ENCODE measurements at places on chromosomes 3 and 15. TPM values are rescaled to one million over a fixed set of nuclear protein-coding genes. Genes with fewer than 3 reads are reported as not detected.
A peak's percentile ranks its signal among the peaks of the same experiment; 100 is the strongest.

The SYNPR gene
- total RNA-seq: not detected

The P2RY13 gene
- not detected for total RNA-seq

The SLCO2A1 gene
- total RNA-seq: not detected

The RAB6B gene
- total RNA-seq: 1.2 TPM

The CCR4 gene
- total RNA-seq: 2.9 TPM

The SENP7 gene
- 20.9 TPM for total RNA-seq

The ERC2 gene
- total RNA-seq: not detected

The MINAR1 gene
- total RNA-seq: 0.57 TPM

The REC114 gene
- not detected for total RNA-seq

The FILIP1L gene
- 1.5 TPM for total RNA-seq

The NCBP2 gene
- total RNA-seq: 49.1 TPM

The CASR gene
- total RNA-seq: not detected

GRCh38 chr15:88255484-88256278 lies 858 bp downstream of the NTRK3 start:
- DNase-seq: no peak

- DNase-seq: no peak
Observed at GRCh38 chr3:99909714-99910495, 92.2 kb downstream of the CMSS1 start.

DNA sequence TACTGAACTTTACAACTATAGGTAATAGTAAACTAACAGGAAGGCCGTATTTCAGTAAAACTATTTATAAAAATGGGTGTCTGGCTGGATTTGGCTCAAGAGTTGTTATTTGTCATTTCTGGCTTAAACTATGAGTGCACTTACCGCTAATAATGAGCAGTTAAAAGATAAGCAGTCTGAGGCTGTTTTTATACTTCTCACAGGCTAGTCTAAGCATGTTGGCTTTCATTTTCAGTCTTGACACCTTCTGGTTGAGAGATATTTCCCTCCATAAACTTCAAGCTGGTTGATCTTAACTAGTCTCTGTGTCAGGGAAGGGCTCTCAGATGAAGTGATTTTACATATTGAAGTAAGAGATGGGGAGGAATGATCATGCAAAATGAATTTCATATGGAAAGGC lies 96.1 kb downstream of the RSRC1 start:
- no peak for DNase-seq

- no peak for DNase-seq
Observed at GRCh38 chr15:61613729-61614128, 384.6 kb upstream of the RORA start.

GRCh38 chr3:29759411-29760225 lies 478.7 kb downstream of the RBMS3 start:
- no peak for DNase-seq

DNA sequence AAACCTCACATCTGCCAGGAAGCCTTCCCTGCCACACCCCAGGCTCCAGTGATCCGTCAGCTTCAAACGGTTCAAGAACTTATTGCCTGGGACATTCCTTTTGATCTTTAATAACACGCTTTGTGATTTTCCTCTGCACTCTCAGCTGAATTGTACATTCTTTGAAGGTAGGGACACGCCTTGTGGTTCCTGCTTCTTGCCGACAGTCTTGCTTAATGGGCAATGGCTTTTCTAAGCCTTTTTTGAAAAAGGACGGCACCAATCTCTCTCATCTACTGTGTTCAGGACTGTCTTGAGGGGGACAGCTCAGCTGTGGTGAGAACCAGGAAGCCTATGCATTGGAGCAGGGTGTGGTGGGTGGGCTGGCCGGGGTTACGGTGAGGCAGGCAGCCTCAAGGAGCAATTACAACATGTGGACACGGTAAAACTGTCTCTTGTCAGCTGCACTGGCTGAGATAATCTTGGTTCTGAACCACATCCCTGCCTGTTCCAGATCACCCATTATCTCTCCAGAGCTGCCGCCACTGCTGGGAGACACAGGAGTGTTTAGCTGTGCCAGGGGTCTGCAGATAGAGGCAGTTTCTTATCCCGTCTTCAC lies 46.0 kb upstream of the GLCE start:
- no peak for DNase-seq

DNA sequence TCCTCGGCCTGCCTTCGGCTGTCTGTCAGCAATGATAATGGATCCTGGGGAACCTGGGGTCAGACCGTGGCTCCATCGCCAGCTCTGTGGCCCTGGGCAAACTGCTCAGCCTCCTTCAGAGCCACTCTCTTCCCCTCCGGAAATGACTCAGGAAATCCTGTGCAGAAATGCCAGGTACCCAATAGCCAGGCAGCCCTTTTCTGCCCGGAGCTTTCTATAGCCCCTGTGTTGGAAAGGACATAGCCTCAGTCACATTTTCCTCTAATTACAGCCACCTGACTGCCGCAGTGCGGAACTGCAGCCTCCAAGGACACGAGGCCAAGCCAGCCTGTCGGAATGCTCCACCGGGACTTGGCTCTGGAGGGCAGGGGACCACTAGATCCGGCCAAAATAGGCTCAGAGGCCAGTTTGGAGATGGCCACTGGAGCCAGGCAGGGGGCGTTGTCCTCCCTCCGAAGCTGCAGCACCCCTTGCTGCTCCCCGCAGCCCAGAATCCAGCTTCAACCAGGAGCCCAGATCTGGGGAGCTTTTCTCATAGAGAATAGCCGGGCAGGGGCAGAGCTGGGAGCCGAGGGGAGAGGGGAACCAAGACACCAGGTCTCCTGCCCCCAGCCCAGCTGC lies 11.6 kb upstream of the ZXDC start:
- peak; percentile 42 for DNase-seq

- no peak for DNase-seq
Observed at GRCh38 chr3:124075753-124076152, 83.8 kb upstream of the ROPN1 start.

- no peak for DNase-seq
Observed at GRCh38 chr3:150421256-150421655, 13.2 kb downstream of the TSC22D2 start.

GRCh38 chr3:195118671-195119070 lies 152.3 kb downstream of the XXYLT1 start:
- no peak for DNase-seq

- DNase-seq: no peak
Observed at GRCh38 chr15:31261266-31262142, 65.1 kb upstream of the KLF13 start.

DNA sequence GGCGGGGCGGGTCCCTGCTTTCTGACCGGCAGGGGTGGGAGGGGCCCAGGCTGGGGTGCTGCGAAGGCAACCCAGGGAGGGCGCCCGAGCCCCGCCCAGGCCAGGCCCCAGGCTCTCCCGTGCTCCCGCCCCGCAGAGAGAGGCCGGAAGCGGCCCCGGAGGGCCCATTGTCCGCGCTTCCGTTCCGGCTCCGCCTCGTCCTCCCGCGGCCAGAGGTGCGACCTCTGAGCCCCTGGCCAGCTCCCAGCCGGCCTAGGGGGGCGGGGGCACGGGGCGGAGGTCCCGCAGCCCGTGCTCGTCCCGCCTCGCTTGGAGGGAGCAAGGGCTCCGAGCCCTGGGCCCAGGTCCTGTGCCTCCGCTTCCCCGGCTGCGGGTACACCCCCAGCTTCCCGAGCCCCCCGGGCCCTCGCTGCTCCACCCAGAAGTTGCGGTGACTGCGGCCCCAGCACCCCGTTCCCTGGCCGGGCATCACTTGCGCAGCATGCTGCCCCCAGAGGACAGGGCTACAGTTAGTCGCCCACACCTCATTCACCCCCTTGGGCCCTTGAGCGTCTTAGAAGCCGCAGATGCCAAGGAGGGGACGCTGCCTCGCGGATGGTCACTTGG lies 20.4 kb upstream of the PLXND1 start:
- peak; percentile 76 for DNase-seq

DNA sequence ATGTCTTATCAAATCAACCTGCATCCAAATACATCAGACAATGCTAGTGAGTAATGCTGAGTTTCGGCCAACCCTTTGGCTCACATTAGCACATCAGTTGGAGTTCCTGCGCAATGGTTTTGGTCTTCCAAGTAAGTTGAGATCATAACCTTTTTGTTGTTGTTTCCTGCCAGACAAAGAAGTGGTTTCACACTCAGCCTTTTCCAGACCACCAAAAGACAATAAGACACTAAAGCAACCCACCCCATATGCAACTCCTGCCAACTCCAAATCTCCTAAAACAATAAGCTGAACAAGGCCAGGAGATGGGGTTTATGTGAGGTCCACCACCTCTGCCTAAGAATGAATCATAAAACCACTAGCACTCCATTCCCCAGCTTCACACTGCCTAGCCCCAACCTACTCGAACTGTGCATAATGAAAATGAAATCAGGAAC lies 177.0 kb downstream of the ERC2 start:
- DNase-seq: no peak

GRCh38 chr3:152071924-152072323 lies 196.8 kb upstream of the MBNL1 start:
- DNase-seq: peak; percentile 28

- no peak for DNase-seq
Observed at GRCh38 chr3:186090901-186091300, 18.0 kb downstream of the ETV5 start.

GRCh38 chr3:175150812-175151401 lies 291.8 kb downstream of the NAALADL2 start:
- no peak for DNase-seq

DNA sequence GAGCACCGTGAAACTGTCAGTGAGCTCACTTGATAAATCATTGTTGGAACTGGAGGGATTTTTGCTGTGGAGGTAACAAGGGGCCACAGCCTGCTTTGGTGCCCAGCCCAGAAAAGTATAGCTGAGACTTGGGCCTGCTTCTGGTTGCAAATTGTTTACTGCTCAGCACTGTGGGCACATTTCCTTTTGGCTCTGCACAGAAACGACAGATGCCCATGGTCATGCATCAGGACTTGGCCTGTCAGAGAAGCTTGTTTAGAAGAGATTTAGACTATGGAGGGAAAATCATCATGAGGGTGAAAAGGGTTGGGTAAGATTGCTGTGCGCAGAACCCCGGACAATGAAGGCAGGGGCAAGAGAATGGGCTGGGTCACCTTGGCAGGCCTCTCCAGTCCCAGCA lies 286.1 kb upstream of the CTNNB1 start:
- DNase-seq: no peak

DNA sequence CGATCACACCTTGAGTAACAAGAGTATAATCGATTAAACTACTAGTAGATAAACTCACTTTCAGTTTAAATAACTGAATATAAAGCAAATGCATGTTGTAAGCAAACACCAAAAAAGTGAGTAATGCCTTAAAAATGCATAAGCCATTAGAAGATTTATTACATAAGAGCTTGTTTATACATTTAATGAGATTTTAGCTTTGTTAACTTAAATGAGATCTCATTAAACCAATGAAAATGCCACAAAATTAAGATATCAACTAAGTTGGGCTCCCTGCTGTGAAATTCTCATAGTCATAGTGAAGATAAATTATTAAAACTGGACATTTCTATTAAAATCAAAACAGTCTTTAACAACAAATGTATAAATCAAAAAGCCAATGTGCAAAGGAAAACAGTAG lies 701.2 kb downstream of the NLGN1 start:
- no peak for DNase-seq

- DNase-seq: peak; percentile 68
Observed at GRCh38 chr3:4831580-4831950, 147.7 kb upstream of the BHLHE40 start.

- peak; percentile 76 for DNase-seq
Observed at GRCh38 chr15:99450896-99451358, 114.9 kb upstream of the MEF2A start.

DNA sequence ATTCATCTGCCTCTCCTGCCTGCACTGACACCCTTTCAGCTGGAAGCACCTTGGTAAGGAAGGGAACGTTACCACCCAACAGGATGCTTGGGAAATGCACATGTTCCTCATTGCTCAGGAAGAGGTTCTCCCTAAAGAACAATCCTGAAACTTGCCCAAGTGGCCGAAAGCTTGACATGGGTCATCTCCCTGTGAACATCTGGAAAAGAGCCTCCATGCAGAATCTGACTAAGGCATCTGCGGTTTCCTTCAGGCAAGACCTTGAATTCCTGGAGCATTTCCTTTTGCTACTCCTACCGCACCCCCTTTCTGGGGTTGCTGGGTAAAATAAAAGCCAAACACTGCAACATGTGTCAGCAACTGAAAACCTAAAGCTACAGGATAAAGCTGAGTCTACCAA lies 68.7 kb upstream of the SNRK start:
- no peak for DNase-seq

GRCh38 chr15:45443645-45444044 lies 65.3 kb upstream of the GATM start:
- DNase-seq: no peak

GRCh38 chr3:128312271-128312670 lies 154.4 kb downstream of the DNAJB8 start:
- peak; percentile 8 for DNase-seq

GRCh38 chr3:164851905-164852304 lies 226.4 kb downstream of the SI start:
- no peak for DNase-seq

DNA sequence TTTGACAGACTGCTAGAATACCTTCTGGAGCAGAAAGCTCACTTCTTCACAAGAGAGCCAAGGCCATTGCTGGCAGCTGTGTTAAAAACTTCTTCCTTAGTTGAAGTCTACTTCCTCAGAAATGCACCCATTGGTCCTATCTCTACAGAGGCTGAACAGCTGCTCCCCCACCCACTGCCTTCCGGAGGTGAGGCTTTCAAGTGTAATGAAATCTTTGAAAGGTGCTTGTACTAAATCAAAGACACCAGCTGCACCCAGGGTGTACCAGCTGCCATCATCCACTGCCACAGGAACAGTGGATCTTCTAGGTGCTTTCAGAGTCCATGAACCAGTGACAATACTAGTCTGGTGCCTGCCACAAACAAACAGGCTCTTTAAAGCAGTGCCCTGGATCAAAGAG lies 26.4 kb upstream of the HERC1 start:
- peak; percentile 74 for DNase-seq

DNA sequence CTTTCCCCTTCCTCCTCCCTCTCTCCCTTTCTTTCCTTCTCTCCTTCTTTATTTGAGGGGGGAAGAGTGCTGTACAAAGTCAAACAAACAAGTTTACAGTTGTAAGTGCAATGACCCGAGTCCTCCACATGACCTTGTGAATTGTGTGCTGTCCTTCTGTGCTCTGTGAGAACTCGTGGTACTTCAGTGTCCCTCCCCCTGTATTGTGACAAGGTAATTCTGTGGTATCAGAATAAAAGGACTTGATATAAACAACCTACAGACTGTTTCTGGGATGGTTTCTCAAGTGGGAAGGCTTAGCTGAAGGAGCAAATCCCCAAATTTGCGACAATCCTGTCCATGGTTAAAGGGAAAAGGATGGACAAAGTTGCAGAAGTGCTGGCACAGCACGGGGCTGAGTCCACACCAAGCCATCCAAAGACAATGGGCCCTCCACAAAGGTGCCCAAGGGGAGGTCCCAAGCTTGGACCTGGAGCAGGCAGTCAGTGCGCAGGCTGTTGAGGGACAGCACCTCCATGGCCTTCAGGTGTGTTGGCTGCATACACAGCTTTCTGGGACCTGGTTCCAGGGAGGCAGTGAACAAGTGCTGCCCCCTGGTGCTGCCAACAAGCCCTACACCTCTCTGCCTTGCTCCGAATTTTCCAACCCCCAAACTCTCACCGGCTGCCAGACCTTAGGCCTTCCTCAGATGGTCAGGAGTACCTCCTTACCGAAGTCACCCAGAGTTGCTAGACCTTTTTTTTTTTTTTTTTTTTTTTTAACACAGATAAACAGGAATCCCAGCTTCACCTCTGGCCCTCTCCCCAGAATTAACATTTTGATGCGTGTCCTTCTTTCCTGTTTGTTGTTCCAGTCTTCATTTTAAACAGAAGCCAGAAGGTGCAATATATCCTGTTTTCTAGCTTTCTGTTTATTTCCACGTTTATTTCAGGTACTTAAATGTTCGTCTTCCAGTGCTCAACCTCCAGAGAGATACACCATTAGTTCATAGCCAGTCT lies 2.6 kb upstream of the APEH start:
- peak; percentile 83 for DNase-seq
